ENCODE measurements at places on chromosomes 6 and 20.
A peak's percentile ranks its signal among the peaks of the same experiment; 100 is the strongest.

DNA sequence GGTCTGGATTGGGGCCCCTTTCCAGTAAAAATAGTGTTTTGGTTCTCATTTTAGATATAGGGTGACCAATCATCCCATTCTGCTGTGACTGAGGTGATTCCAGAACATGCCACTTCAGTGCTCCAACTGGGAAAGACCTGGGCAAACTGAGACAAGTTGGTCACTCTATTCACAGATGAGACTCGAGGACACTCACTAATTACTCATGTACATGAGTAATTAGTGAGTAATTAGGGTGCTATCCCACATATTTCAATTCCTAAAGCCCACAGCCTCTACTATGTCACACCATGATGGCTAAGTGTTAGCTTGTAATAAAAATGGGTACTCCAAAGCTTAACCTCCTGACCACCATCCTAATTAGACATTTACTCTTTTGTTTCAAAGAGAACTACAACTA is 86.0 kb downstream of the CBLN4 start:
- ATAC-seq = no peak

GRCh38 chr20:19783966-19784401 is 25.9 kb downstream of the RIN2 start:
- peak; percentile 78 for ATAC-seq

DNA sequence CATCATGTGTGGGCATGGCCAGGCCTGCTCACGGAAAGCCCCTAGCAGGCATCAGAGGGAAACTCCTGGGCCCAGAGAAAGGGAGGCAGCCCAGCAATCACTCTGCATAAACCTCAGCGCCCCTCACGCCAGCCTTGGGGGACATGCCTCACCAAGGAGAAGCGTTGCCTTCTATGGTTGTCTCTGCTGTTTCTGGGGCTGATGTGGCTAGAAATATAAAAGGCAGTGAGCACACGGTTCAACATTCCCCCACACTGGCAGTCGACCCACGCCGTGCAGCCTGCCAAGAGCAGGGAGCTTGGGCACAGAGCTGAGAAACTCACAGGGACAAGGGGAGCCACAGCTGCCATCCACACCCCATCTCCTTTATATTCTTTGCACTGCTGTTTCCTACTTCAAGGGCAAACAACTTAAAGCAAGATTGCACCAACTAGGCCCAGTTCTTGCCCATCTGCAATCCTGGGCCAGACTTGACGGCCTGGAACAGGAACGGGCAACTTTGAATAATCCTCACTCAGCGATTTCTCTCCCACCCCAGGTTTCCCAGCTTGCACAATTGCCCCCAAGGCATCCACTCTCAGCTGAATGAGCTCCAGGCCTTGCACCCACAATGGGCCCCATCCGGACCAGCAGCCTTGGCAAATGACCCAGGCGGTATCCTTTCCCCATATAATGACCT is 35.5 kb upstream of the FOXC1 start:
- ATAC-seq = no peak

- ATAC-seq = peak; percentile 95
Measured at GRCh38 chr6:28657769-28658465, 132.2 kb downstream of the GPX5 start.

DNA sequence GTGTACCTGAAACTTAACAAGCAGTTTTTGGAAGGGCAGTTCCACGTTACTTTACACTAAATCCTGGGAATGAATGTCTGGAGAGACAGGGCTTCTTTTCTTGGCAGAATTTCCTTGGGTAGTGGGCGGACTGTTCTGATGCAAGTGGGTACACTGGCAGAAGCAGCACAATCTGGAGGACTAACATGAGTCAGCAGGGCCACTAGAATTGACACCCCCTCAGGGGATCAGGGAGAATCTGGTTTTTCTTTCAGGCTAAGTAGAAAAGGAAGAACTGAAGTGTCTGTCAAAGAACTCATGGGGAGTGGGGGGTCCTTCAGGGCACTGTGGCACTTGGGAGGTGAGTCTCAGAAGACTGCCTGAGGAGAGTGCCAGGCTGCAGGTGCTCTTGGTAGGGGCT is 34.6 kb downstream of the PANK2 start:
- ATAC-seq = no peak

GRCh38 chr20:59777814-59778575 is 155.4 kb downstream of the SYCP2 start:
- no peak for ATAC-seq

DNA sequence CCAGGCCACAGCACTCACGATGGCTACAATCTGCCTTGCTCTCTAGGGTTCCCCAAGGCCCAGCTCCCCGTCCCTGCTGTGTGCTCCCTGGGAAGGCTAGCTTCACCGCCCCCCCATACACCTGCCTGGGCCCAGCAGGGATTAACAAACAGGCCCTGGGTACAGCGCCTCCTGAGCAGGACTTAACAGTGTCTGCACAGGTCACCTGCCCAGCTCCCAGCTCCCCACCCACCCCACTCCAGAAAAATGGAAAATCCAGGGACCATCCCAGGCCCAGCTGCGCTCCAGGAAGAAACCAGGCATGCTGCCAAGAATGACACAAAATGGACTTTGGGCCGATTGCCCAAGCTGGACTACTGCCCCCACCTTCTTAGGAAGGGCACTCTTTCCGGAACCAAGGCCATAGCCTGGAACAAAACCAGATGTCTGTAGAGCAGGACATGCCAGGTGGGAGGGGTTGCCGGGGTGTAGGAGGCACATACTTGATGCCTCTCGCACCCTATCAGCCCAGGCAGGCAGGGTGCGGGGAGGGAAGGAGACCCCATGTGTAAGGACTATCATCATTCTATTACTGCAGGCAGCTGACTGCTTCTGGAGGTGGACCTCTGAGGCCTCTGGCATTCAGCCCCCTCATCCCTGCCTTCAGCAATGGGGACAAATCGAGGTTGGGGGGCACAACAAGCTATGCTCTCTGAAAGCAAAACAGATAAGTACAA is 104.9 kb downstream of the SNX5 start:
- no peak for ATAC-seq

DNA sequence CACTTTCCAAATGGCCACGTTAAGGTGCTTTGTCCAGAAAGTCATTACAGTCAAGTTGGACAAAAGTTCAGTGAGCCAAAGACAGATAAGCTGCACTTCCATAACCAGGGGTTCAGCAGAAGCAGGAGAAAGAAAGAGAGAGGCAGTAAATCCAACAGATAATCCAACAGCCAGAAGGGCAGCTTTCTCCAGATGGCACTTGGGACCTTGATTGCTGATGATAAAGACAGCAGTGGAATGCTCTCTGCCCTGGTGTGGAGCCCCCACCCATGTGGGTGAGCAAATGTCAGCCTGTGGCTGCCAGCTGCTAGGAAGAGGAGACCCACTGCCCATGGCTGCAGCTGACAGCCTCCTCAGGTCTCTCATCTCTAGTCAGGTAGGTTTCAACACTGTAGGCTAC is 18.7 kb upstream of the NRSN1 start:
- ATAC-seq = no peak

DNA sequence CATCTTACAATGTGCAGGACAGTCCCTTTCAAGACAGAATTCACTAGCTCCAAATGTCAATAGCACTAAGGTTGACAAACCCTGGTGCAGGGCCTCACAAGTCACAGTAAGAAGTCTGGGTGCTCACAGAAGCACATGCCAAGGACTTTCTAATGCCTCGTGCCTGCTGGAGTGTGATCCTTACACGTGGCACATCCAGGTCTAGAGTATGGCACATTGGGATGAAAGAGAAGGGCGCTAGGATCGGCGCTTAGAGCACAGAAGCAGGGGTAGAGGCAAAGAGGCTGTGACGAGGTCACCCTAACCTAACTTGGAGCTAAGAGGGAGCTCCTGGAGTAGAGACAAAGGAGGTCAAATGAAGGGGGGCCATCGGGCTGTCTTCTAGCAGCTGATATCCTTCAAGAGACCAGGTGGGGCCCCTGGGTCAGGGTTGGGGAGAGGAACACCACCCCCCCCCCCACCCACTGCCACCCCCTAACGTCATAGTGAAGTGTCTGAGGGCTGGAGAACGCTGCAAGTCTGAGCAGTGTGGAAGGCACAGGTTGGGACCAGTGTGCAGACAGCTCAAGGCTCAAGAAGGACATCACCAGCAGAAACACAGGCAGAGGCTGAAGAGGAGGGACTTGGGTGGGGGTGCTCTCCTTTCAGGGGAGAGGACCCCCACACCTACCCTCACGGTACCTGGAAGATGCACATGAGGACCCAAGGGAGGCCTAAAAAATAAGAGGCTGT is 97.8 kb upstream of the MRPS10 start:
- ATAC-seq = peak; percentile 47

DNA sequence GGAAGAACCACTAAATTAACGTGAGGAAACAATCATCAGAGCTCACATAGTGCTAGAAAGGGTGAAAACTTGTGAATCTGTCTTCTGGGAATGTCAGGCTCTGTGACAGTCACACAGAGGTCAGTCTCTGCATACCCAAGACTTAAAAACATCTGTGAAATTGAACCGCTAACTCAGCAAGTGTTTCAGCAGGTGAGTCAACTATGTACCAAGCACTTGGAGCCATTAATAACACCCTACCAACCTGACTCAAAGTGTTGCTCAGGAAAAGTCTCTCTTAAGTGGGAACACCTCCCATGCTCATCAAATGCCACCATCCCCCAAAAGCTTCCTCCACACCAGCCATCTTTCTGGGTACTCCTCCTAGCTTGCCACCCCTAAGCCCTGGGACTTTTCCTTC is 92.3 kb upstream of the CARMIL1 start:
- ATAC-seq = no peak

- ATAC-seq = no peak
Measured at GRCh38 chr6:84408028-84408427, 180.6 kb upstream of the CEP162 start.

GRCh38 chr6:21846541-21847451 is 253.2 kb downstream of the SOX4 start:
- no peak for ATAC-seq

DNA sequence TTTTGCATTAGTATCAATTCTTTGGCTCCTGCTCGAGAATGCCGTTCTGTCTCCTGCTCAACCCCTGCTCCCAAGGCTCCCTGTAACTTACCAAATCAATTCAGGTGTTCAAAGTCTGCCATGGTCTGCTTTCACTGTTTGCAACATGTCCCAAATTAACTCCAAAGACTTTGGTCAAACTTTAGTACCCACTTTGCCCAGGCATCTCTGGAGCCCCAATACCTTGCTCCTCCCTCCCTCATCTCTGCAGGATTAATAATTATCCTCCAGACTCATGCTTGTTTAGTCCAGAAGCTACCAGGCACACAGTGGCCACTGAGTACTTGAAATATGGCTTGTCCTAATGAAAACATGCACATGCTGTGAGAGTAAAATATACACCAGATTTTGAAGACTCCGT is 30.2 kb downstream of the GCLC start:
- ATAC-seq = no peak

DNA sequence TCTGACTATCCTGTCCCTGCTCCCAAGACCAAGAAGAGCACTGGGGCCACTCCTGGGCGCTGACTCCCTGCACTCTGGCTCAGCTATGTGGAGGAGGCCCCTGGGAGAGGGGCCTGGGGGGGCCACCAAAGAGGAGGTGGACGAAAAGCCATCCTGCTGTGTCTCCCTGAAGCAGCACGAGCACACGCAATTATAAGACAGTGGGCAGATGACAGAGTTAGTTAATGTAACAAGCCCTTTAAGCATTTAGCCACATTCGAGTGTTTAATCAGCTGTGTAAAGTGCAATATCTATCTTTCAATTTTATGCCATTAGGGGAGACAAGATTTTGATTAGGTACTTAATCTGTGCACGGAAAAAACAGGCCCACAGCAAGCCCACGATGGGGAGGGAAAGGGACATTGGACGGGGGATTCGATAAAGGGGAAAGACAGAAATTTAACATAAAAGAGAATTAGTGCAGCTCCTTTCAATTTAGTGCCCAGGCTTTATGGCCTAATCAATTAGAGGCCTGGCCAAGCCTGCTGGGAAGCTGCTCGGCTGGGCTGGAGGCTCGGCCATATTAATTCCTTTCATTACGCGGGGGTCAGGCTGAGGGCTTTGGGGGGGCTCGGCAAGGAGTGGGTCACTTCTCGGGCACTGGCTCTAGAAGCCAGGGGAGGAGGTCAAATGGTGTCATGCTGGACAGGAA is 286.2 kb downstream of the DHX35 start:
- ATAC-seq = no peak

GRCh38 chr20:36167902-36168503 is 13.5 kb downstream of the EPB41L1 start:
- peak; percentile 82 for ATAC-seq

GRCh38 chr20:17762243-17762872 is 62.6 kb downstream of the BANF2 start:
- no peak for ATAC-seq

DNA sequence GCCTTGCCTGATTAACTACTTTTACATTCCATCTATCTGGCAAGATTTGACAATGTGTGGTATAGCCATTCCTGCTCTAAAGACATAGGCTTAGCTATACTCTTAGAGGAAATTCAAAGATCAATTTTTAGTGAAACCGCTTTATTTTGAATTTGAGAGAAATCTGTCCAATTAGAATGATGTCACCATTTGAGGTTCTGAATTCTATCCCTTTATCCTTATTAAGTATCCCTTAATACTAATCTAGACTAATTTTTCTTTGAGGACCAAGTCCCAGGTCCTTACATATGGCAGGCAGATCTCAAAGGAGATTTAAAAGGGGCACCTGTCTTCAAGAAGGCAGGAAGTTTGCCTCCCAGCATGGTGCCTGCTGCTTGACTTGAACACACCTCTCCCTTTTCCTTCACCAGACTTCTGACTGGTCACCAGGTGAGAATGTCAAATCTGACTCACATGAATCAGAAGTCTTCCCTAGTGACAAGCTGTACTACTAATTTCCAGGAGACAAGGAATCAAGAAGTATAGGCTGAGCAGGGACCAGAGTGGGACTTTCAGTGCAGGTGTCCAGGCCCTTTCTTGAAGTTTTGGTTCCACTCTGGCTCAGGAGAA is 15.0 kb upstream of the MRAP2 start:
- ATAC-seq = no peak

DNA sequence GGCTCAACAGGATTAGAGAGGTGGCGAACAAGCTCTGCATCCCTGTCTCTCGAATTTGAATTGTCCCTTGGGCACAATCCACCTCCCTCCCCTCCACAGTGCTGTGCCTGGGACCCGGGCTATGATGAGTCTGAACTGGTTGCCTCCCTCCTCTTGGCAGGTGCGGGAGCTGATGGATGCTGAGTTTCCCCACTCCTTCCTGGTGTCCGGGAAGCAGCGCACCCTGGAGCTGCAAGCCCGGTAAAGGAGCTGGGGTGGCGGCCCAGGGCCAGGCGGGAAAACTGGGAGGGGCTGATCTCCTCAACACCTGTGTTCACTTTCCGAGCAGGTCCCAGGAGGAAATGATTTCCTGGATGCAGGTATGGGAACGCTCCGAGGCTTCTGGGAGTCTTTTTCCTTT is 14.9 kb downstream of the FGD2 start:
- ATAC-seq = no peak

DNA sequence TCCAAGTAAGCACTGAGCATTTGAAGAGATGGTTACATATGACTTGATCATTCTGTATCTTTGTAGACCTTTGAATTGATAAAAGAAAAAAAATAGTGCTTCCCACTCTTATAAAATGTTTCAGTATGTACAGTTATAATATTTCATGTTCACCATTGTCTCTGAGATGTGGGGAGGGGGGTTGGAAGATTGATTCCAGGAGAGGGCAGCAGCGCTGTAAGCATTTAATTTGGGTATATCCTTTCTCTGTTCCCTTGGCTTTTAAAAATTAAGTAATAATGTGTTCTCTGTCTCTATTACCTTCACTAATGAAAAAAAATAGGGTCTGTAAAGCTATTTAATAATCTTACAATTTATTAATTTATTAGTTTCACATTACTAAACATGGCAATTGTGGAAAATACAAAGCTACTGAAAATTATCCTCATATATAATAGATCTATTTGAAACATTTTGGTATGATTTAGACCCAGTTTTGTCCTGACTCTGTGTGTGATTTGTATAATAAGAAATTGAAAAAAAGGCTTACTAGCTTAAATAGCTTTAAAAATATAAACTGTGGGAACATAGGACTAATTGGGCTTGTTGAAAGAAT is 341.2 kb downstream of the CDKAL1 start:
- ATAC-seq = peak; percentile 56
